ENCODE measurements at places on chromosomes 3 and 15.

DNA sequence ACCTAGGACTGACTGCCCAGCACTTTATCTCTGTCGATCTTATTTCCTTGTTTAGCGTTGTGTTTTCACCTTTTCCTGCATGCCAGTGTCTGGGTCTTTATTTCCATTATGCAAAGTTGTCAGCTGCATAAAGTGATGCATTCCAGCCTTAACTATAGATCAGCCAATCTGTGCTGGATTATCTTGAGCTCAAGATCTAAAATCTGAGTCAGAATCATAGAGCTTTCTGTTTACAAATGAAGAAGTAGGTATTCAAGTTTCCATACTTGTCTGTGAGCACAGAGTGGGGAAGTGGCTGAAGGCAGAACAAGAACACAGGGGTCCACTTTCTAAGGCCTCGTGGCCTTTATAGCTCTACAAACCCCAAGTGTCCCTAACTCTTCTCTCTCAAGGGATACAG, 82.4 kb upstream of the PLCL2 start:
- DNase-seq = no peak

DNA sequence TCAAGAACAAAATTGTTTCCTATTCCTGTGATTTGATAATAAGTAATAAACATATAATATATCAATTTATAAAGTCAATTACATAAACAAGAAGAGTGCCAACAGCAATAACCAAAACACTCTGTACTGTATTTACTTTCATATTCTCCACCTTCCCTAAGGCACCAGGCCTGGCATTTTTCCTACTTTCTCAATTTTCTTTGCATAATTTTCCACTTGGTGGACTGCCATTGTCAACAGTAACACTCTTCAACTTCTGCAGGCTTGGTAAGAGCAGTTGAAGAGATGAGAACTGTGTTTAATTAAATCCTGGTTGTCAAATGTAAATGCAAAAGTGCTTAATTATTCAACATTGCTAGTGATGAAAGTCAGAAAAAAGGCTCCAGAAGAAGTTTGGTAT, 229.8 kb upstream of the PLSCR5 start:
- no peak for DNase-seq

GRCh38 chr3:144487011-144487410, 515.4 kb downstream of the DIPK2A start:
- DNase-seq = no peak

GRCh38 chr15:96330064-96330449, 443 bp upstream of the NR2F2 start:
- peak; percentile 14 for DNase-seq

DNA sequence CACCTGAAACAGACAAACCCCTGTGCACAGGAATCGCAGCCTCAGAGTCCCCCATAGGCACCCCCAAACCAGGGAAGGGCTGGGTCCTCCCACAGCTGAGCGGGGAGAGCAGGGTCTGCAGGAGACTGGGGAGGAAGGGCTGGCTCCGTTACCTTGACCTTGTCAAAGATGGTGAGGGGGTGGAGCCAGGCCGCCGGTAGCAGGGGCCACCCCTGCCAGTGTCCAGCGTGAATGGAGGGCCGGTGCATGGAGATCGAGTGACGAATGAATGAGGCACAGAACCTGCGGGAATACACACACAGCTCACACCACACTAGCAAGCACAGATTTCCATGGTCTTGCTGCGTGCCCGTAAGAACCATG, 102.2 kb downstream of the TMEM266 start:
- DNase-seq = no peak

DNA sequence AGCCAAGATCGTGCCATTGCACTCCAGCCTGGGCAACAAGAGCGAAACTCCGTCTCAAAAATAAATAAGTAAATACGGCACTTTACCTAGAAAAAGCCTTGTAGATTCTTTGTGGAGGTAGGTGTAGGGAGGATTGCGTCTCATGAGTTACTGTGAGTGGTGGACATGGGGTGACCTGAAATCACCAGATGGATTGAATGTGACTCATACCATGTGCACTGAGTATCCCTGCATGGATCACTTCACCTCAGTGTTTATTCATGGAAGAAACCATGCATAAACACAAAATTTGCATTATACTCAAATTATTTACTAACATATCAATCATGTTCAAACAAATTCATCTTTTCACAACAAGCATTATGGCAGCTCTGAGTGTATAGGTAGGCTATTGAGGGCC, 55.9 kb downstream of the MRPS25 start:
- DNase-seq = no peak

- DNase-seq = no peak
These were observed 27.2 kb upstream of the POMGNT2 start for GRCh38 chr3:43132870-43133636.

DNA sequence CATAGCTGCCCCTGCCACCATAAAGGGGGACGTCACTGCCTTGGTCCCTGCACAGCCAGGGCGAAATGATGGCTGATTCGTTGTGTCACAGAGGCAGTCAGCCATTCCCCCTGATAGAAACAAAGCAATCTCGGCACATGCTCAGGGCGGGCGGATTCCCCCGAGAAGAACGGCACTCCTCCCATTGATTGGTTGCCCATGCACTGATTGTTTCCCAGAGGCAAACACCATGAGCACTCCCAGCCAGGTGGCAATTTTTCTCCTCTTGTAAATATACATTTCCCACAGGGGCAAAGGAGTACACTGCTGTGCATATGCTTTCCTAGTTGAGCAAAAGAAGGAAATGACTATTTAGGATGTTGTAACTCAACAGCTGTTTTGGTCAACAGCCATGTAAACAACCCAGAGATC, 56.5 kb downstream of the KY start:
- no peak for DNase-seq

GRCh38 chr3:29940759-29941323, 660.0 kb downstream of the RBMS3 start:
- DNase-seq = no peak

DNA sequence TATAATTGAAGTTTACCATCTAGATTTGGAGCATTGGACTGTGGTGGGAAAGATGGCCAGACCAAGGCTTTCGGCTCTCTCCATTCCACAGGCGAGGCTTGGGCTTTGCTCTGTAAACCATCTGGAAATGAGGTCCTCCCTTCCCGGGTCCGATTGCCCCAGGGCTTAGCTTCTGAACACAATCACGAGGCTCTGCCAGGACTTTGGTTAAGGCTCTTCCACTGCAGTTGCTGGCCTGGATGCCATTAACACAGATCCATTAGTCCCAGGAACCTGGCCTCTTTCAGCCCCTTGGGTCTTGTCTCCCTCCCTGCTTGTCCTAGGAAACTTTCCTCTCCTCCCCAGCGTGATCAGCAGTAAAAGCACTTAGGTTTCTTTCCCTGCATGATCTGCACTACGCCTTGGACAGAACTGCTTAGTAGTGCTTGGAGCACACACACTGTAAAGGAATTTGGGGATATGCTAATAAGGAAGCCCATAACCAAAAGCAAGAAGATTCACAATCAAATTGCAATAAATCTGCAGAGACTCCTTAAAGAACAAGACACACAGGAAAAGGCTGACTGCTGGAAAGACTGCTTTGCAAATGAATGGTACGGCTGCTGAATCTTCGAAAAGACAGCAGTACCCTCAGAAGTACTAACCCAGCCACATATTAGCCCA, 154.3 kb downstream of the ECT2 start:
- DNase-seq = no peak

GRCh38 chr3:106092792-106093191, 224.0 kb upstream of the CBLB start:
- DNase-seq = no peak

- peak; percentile 52 for DNase-seq
These were observed 74.4 kb downstream of the DLG1 start for GRCh38 chr3:197224034-197224444.

DNA sequence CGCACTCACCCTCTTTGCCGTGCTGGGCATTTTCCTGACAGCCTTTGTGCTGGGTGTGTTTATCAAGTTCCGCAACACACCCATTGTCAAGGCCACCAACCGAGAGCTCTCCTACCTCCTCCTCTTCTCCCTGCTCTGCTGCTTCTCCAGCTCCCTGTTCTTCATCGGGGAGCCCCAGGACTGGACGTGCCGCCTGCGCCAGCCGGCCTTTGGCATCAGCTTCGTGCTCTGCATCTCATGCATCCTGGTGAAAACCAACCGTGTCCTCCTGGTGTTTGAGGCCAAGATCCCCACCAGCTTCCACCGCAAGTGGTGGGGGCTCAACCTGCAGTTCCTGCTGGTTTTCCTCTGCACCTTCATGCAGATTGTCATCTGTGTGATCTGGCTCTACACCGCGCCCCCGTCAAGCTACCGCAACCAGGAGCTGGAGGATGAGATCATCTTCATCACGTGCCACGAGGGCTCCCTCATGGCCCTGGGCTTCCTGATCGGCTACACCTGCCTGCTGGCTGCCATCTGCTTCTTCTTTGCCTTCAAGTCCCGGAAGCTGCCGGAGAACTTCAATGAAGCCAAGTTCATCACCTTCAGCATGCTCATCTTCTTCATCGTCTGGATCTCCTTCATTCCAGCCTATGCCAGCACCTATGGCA, 41.1 kb upstream of the CSTA start:
- DNase-seq = no peak

DNA sequence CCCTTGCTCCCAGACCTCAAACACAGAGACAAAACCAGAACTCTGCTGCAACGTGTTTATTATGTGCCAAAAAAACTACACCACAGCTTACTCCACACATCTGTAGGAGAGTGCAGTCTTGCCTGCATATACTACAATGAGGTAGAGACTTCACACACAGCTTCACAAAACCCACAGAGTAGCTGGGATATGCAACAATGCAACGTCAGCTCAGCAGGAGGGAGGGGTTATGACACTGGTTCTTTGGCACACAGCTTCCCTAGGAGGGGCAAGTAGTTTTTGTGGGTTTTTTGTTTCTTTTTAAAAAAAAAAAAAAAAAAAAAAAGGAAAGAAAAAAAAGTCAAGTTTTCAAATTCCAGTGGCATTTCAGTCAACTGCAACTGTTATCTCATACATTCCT, 2.9 kb upstream of the RPS17 start:
- no peak for DNase-seq

GRCh38 chr3:104717828-104718196, 648.9 kb upstream of the ALCAM start:
- no peak for DNase-seq

GRCh38 chr15:81256916-81257315, 60.2 kb downstream of the IL16 start:
- no peak for DNase-seq

DNA sequence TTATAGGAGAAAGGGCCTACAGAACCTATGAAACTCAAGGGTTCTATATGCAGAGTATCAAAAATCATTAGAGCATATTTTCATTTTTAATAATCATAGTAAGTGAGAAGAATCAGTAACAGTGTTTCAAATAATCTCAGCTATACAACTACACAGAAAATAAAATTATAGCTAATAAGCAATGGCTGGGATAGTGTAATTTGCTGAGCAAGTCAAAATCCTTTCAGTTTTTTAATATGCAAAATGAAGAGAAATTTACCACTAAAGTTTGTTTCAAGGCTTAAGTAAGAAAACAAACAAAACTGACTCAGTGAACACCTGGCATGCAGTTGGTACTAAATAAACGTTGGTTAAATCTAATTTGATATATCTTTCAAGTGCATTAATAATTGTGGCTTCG, 66.2 kb downstream of the EFL1 start:
- DNase-seq = no peak

- DNase-seq = no peak
These were observed 230.7 kb downstream of the ZNF385D start for GRCh38 chr3:21520106-21520963.

GRCh38 chr3:126356373-126357264, 589 bp downstream of the KLF15 start:
- no peak for DNase-seq

DNA sequence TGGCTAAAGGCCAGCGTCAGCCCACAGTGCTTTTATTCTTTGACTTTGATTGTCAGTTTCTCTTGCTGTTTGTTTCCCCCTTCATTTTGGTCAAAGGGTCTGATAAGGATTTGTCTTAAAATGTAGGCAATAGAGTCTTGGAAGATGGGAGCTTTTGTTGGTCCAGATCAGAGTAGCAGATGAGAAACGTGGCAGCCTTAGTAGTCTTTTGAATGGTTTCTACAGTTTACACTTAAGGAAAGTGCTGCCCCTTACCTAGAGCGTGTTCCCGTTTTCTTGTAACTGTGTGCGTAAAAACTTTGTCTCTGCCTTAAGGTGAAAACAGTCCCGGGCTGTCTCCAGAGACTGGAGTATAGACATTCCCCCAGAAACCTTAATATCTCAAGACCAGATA, 630 bp downstream of the LXN start:
- DNase-seq = no peak

- no peak for DNase-seq
These were observed 77.4 kb upstream of the SEC13 start for GRCh38 chr3:10398341-10398740.

DNA sequence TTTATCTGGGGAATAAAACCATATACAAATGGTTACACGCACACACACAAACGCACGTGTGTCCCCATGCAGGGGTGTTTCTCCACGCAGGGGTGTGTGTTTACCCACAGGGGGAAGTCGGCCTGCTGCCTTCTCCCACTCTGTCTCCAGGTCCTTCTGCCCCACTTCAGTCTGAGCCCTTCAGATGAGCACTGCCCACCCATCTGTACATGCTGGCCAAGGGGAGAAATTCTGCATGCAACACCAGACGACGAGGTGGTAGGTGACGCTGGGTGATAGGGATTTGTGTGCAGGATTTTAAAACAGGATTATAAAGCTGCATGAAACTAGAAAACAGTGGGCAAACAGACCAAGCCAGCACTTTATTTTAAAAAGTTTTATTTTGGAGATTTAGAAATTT, 122.5 kb downstream of the TJP1 start:
- DNase-seq = no peak

GRCh38 chr3:172054115-172054764, 14.9 kb downstream of the FNDC3B start:
- no peak for DNase-seq

DNA sequence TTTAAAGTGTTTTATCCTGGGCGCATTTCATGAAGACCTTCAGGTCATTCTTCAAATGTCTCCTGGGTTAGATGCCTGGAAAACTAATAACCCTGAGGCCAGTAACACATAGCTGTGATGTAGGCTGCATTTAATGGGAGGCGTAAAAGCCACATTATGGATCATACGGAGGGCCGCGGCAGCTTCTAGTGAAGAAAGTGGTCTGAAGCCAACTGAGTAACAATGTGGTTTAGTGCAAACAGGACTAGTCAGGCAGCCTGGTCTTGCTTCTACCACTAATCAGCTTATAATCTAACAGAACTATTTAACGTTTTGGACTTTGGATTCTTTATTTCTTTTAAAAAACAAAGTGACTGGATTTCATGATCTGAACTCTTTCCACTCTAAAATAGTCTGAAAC, 54.4 kb downstream of the ADAMTSL3 start:
- no peak for DNase-seq

- no peak for DNase-seq
These were observed 142.6 kb downstream of the ZBTB20 start for GRCh38 chr3:115004201-115005140.

- no peak for DNase-seq
These were observed 2.0 kb downstream of the RAB7A start for GRCh38 chr3:128727996-128728395.

- DNase-seq = no peak
These were observed 353.2 kb downstream of the AGBL1 start for GRCh38 chr15:86432861-86433260.

GRCh38 chr15:69529961-69530633, 77.5 kb downstream of the RPLP1 start:
- no peak for DNase-seq
